ENCODE measurements at places on chromosomes 13 and 19.

DNA sequence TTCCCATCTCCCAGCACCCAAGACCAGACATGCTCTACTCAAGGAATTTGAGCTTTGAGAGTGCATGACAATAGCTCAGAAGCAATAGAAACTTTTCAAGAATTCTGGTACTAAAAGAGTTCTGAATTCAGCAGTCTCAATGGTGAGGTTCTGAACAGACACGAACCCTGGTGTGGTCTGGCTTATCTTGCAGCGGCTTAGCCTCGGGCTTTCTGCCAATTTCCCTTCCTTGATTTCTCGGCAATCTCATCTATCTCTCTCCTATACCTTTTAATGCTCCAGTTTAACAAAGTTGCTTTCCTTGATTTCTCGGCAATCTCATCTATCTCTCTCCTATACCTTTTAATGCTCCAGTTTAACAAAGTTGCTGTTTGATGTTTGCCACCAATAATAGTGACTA, 174.6 kb downstream of the SPRY2 start:
- DNase-seq: no peak

DNA sequence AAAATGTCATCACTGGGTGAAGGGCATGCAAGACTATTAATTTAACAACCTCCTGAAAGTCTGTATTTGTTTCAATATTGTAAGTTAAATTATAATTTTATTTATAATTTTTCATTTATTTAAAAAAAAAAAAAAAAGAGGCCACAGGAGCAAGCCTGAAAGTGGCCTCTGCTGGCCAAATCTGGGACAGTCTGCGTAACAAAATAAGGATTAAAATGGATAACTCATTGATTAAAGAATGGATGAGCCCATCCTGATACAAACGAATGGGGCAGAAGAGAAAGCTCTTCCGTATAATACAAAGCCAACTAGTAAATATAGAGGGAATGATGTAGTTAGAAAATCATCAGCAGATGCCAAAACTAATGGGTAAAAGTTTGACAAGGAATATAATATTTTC, 36.2 kb downstream of the SUCLA2 start:
- no peak for DNase-seq

DNA sequence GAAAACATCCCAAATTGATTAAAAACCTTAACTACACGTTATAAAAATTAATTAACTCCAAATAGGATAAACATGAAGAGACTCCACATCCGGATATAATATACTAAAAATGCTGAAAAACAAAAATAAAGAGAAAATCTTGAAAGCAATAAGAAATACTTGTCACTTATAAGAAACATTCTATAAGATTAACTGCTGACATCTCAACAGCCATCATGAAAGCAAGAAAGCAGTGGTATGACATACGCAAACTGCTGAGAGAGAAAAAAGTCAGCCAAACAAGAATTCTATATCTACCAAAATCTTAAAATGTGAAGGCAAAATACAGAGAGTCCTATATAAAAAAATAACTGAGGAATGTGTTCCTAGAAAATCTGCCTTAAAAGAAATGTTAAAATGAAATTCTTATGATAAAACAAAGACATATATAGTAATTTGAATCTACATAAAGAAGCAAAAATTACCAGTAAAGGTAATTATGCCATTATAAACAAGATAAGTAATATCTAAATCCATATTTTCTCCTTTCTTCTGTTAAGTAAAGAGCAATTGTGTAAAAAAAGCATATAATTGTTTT, 1851.1 kb downstream of the PCDH9 start:
- no peak for DNase-seq

DNA sequence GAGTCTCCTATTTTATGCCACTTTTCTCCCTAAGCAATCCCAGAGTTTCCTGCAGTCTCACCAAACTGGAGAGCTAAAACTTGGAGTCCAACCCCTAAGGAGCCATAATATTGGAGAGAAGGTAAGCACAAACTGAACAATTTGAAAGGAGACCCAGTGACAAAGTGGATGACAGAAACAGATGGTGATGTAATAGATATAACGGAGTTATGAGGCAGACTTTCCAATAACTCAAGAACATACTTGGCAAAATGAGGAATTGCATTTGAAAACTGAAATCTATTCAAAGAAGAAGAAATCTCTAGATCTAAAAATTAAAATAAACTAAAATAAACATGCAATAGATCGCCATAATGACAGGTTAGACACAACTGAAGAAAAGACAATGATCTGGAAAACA, 200.9 kb upstream of the MIR17HG start:
- no peak for DNase-seq

DNA sequence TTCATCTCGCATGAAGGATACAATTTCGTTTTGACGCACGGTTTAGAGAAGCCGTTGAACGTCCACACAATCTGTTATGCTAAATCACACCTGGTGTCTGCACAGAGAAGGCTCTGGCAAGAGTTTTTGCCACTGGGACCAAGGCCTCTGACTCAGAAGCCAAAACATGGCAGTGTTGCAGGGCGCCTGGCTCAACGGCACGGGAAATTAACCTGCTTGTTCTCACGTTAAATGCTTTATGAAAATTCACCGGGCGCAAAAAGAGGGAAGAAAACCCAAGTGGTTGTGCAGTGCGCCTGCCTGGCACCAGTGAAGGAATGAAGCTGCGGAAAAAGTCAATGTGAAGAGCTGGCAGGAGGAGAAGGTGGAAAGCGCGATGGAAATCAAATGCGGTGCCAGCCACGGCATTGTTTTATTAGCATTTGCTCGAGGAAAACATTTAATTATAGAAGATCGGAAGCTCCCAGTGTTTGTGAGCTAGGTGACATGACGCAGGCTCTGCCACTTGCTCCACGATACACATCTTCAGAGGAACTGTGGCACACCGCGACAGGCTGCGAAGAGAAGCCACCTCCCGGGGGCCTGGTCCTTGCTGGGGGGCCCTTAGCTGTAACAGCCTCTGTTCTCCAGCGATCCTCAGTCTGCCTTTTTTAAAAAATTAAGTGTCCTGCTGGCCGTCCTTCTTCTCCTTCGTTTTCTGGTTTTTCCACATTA, 126.2 kb downstream of the ZIC5 start:
- DNase-seq: no peak
